ENCODE measurements at places on chromosomes 7 and 10.

GRCh38 chr10:48330269-48330668, 23.8 kb downstream of the MAPK8 start:
- DNase-seq: no peak

GRCh38 chr7:99461221-99461620, 4.7 kb downstream of the ATP5MF start:
- no peak for DNase-seq

DNA sequence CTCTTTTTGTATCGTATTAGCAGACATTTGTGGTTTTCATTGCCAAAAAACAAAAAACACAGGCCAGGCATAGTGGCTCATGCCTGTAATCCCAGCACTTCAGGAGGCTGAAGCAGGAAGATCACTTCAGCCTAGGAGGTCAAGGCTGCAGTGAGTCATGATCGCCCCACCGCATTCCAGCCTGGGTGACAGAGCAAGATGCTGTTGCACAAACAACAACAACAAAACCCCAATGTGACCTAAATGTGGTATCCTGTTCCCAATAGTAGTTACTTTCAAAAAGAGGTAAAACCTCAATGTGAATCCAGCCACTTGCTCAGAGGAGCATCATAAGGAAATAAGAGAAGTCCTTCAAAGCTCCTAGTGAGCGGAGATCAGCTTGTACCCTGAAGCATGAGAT, 45.8 kb upstream of the SKAP2 start:
- peak; percentile 24 for DNase-seq

DNA sequence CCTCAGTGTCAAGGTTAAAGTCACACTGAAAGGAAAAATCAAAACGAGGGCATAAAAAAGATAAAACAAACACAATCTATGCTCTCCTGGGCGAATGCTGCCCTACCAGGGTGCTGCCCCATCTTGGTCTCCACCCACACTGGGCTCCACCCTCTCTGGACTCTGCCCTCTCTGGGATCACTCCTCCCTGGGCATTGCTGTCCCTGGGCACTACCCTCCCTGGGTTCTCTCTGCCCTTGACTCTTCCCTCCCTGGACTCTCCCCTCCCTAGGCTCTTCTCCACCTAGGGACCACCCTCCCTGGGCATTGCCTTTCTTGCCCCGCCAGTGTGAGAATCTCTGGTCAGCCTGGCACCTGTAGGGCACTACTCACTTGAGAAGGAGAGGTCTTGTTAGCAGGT, 8.6 kb downstream of the GDF2 start:
- no peak for DNase-seq

- DNase-seq: no peak
Measured at GRCh38 chr10:132940791-132941465, 1.4 kb downstream of the CFAP46 start.

DNA sequence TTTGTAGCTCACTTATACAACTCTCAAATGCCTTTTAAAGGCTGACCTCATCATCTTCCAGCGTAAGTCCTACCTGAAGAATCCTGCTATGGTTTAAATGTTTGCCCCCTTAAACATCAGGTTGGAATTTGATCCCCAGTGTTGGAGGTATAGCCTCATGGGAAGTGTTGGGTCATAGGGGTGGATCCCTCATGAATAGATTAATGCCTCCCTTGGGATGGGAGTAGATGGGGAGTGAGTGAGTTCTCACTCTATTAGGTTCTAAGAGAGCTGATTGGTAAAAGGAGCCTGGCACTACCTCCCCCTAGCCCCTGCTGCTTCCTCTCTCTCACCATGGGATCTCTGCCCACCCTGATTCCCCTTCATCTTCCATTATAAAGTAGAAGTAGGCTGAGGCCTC, 285.6 kb downstream of the FZD1 start:
- no peak for DNase-seq

- no peak for DNase-seq
Measured at GRCh38 chr10:50431133-50431532, 179.8 kb upstream of the ASAH2 start.

DNA sequence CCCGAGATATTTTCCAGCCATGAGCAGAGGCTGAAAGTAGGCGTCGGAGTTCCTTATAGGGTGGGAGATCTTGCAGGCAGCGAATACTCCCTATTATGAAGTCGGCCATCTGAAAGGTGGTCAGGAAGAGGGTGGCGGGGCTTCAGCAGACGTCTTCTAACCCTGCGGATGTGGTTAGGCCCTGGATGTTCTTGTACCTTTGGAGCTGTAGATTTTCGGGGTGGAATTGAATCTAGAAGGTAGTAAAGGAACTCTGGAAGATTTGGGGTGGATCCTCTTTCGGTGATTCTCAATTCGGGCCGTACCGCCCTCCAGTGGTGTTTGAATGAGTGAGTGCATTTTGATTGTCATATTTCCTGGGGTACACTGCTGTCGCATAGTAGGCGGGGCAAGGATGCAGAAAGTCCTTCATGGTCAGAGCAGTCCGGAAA, 635 bp downstream of the NUP205 start:
- peak; percentile 57 for DNase-seq
